Suppressor macrophage treated with lipopolysaccharide for 1 hour (primary cell): ENCODE measurements at places on chromosomes 13 and 19.

GRCh38 chr13:47332149-47332548 lies 435.3 kb upstream of the HTR2A start:
- DNase-seq: no peak

DNA sequence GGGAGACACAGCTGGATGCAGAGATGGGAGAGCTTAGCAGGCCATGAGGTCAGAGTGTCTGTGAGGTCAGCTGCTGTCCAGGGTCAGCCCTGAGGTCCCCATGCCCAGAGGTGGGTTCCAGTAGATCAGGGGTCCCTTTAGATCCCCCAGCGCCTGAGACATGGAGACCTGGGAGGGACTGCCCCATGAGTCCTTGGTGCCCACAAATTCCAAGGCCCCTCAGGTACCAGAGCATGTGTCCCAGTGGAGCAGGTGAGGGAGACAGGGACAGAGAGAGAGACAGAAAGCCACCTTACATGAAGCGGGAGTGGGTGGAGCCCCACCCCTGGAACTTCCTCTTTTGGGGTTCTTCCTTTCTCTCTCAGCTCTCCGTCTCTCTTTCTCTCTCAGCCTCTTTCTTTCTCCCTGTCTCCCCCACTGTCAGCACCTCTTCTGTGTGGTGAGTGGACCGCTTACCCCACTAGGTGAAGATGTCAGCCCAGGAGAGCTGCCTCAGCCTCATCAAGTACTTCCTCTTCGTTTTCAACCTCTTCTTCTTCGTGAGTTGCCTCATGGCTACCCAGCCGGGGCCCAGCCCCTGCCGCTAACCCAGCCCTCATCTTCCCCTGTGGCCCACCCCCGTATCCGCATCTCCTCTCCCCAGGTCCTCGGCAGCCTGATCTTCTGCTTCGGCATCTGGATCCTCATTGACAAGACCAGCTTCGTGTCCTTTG lies at the start of gene CD37:
Gene CD37, plus strand, starts transcription at position 336 of the 713 bp plus-strand sequence. Its CDS starts 135 bp downstream, at position 471.
- DNase-seq: peak; percentile 52

DNA sequence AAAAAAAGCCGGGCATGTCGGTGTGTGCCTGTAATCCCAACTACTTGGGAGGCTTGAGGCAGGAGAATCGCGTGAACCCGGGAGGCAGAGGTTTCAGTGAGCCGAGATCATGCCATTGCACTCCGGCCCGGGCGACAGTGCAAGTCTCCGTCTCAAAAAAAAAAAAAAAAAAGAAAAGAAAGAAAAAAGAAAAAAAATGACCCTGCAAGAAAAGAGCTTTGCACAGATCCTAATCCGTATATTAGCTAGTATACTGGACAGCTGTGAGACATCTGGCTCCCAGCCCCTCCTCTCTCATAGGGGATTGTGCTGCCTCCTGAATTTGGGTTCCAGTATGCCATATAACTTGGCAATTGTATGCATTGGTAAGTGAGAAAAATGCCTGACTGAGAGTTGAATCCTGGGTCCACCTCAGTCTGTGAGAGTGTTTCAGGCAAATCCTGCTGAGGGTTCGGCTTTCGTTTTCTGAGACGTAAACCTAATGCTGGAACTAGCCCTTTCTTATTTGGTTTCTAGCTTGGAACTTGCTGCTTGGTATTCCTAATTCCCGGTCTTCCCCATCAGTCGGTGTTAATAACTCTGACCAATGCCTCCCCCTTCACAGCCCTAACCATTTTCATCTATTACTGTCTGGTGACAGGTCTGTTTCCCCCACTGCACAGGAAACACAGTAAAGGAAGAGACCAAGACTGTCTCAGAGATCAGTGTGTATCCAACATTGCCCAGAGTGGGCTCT lies 1.3 kb upstream of the AKT2 start:
- DNase-seq: no peak

GRCh38 chr13:68319384-68319783 lies 1089.2 kb upstream of the PCDH9 start:
- DNase-seq: no peak
